RCC 7860 (cell line): ENCODE measurements at places on chromosomes 16 and 17.

DNA sequence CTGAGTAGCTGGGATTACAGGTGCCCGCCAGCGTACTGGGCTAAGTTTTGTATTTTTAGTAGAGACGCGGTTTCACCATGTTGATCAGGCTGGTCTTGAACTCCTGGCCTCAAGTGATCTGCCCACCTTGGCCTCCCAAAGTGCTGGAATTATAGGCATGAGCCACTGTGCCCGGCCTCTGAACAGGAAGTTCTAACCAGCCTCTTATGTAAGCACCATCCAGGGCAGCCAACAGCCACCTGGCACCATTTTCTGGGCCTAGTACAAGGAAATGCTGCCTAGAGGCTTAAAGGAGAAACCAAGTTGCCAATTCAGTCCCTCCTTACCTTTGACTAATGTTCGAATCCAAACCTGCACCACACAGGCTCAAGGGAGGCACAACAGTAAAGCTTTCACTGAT is 8.5 kb upstream of the SLC39A11 start:
- DNase-seq: no peak

DNA sequence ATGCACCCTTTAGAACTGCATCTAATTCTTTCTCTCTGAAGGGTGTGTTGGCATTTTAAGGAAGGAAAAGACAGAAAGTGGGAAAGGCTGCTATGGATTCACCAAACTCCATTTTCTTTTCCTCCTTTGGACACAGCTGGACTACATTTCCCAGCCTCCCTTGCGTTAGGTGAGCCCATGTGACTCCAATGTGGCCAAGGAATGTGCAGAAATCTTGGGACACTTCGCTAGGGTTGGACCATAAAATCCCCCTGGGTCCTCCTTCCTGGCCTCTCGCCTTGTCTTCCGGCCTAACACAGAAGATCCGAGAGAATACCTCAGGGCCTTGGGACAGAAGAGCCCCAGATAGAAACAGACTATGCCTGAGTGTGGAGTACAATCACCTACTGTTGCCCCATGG is 56.3 kb downstream of the ABCC12 start:
- no peak for DNase-seq

DNA sequence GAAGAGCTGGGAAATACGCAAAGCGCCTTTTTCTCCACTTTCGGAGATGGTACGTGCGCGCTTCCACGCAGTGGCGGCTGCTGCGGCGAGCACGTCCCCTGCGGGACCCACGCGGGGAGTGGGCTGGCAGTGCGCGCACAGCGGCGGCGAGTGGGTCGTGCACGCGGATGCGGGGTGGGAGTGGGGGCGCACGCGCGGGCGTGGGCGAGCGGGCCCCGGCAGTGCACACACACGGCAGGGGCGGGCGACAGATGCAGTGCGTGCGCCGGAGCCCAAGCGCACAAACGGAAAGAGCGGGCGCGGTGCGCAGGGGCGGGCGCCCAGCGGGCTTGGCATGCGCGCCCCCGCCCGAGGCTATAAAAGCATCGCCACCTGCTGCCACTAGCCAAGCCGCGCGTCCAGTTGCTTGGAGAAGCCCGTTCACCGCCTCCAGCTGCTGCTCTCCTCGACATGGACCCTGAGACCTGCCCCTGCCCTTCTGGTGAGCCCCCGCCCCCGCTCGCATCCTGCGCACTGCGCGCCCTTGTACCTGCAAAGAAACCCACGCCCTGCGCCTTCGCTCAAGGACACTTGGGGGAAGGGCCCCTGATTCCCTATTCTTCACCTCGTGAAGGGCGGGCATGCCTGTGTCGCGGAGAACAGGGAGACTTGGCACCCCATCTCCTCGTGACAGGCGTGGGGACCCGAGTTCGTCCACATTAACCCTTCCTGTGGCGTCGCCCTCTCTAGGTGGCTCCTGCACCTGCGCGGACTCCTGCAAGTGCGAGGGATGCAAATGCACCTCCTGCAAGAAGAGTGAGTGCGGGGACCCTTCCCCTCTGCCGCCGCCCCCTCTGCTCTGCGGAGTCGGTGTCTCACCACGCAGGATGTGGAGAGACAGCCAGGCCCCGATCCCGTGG is at the start of gene MT3:
Gene MT3 (plus strand): TSS at position 388 of the 899 bp plus-strand sequence. CDS start 63 bp downstream, at position 451.
- no peak for DNase-seq

- no peak for DNase-seq
Observed at GRCh38 chr17:47717261-47717697, 15.8 kb upstream of the TBX21 start.

GRCh38 chr16:82199209-82199608 is 29.2 kb upstream of the MPHOSPH6 start:
- DNase-seq: no peak

GRCh38 chr16:27980919-27981700 is 82.4 kb downstream of the GSG1L start:
- no peak for DNase-seq

GRCh38 chr16:54289242-54289944 is 2.8 kb upstream of the IRX3 start:
- DNase-seq: no peak

DNA sequence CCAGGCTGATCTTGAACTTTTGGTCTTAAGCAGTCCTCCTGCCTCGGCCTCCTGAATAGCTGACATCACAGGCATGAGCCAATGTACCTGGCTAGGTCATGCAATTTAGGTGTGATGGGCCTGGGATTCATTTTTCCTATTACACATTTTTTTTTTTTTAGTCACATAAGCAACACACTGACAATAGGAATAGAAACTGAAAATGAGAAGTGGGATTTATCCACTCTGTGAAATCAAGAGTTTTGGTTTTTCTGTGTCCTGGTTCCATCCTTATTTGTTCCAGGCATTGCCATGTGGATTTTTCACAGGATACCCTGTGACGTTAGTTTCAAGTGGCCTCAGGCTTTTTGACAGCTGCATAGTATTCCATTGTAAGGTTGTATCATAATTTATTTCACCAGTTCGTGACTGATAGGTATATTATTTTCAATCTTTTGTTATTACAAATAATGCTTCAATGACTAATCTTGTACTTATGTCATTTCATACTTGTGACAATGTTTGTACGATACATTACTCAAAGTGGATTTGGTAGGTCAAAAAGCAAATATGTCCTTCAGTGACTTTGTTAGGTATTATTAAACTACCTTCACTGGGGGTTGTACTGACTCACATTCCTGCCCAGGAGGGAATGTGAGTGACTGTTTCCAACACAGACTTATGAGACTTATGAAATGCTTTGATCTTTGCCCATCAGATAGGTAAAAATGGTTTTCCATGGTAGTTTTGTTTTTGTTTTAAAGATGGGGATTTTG is 10.6 kb downstream of the ADCY7 start:
- DNase-seq: peak; percentile 4

DNA sequence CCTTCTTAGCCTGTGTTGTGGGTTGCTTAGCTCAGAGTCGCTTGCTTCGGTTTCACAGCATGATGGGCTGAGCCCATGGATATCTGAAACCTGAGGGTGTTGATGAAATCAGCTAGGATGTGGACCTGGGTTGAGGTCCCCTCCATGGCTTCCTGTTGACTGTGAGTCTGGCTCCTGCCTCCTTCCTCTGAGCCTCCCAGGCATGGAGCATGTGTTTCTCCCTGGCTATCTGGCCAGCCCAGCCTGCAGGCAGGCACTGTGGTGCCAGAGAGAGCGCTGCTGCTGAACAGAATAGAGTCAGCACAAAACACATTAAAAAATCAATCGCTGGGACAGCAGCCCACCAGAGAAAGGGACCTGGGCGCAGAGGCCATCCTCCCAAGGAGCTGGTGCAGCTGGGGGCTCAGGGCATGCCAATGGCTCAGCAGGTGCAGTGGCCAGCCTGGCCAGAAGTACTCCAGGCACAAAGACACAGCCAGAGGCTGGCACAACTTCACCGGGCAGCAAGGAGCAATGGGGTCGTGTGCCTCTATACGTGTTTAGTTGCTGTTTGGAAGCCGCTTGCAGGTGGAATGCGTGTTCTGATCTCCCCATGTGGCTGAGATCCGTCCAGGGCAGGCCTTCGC is 28.3 kb upstream of the GPRC5C start:
- no peak for DNase-seq

GRCh38 chr16:86089334-86089900 is 190.5 kb downstream of the IRF8 start:
- no peak for DNase-seq

- DNase-seq: no peak
Observed at GRCh38 chr17:83014297-83014696, 65.1 kb upstream of the METRNL start.

DNA sequence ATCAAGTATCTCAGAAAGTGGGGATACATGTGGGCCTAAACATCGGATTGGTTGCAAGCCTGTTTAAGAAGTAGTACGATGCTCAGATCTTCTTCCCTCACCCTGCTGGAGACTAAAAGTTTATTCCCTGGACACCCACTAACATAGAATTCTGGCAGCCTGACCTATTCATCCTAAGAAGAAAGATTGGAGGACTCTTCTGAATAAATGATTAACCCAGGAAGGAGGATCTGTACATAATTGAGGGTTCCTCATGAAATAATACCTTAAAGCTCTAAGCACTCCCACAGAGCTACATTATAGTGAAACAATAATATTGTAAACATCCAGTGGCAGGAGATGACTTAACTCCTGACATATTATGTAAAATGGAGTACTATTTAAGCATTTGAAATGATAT is 111.7 kb downstream of the NLK start:
- no peak for DNase-seq

DNA sequence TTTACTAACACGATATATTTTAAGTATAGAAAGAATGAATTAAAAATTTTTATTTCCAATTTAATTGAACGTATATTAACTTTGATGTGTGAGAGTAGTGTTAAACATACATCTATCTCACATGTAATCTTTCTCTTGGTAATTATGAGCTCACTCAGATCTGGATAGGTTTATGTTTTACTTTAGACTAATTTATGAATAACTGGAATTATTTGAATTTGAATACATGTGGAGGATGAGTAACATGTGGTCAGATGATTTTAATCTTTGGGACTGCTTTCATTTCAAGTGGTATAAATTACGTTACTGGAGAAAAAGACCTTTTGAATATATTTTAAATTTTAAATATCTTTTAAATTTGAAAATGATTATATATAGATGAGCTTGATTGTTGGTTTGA is 49.9 kb upstream of the RHBDL3 start:
- DNase-seq: no peak

- DNase-seq: no peak
Observed at GRCh38 chr16:50309156-50309526, 42.8 kb downstream of the ADCY7 start.

GRCh38 chr17:67270416-67270815 is 25.4 kb upstream of the HELZ start:
- DNase-seq: no peak

DNA sequence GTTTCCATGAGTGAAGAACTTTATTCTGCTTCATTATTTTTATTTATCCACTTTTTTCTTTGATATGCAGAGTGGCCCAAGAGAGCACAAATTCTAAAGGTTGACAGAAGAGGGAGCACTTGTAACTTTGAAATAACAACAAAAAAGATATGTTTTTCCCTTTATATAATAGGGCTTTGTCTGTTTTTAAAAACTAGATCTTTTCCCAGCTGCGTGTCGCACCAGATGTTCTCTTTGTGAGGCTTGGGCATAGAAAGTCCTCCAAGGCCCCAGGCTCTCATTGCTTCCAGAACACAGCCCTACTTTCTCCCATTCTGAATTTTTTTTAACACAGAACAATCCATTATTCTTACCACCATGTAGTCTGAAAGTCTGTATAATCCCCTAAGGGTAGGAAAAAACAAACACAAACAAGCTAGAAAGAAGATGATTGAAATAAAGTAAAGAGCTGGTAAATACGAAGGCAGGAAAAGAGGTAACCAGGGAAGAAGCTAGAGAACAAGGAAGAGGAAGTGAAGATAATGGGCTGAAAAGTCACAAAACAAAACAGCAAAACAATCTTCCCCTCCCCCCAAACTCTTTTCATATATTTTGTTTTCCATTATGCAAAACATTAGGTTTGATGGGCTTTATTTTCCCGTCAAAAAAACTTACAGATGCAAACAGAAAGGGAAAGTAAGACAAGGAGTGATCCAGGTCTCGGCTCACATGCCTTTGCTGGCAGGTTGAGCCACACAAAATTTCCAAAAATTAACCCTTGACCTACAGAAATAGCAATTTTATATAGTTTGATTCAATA is 160.4 kb downstream of the ABCA8 start:
- no peak for DNase-seq

DNA sequence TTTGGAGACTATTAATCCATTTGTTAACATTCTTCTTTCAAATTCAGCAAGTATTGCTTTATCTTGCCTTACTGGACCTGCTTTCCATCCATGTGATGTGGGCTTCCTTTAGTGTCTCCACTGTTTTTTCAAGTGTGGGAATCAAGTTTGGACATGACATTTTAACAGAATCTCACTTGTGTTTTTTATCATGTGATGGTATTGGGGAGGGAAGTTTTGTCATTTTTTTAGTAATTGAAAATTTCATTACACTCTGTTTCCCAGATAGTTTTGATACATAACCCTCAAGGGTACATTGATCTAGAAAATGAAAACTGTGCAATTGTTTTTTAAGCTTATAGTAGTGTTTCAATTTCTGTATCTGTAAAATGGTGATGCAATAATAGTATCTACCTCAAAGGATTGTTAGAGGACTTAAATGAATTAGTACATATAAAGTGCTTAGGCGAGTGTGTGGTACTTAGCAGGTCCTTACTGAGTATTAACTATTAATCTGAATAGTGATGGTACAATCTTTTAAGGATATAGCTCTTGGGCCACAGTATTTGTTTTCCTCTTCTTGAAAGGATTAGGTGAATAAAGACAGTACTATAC is 27.3 kb downstream of the AATF start:
- no peak for DNase-seq

- no peak for DNase-seq
Observed at GRCh38 chr17:41339571-41340172, 11.0 kb downstream of the KRT33A start.

DNA sequence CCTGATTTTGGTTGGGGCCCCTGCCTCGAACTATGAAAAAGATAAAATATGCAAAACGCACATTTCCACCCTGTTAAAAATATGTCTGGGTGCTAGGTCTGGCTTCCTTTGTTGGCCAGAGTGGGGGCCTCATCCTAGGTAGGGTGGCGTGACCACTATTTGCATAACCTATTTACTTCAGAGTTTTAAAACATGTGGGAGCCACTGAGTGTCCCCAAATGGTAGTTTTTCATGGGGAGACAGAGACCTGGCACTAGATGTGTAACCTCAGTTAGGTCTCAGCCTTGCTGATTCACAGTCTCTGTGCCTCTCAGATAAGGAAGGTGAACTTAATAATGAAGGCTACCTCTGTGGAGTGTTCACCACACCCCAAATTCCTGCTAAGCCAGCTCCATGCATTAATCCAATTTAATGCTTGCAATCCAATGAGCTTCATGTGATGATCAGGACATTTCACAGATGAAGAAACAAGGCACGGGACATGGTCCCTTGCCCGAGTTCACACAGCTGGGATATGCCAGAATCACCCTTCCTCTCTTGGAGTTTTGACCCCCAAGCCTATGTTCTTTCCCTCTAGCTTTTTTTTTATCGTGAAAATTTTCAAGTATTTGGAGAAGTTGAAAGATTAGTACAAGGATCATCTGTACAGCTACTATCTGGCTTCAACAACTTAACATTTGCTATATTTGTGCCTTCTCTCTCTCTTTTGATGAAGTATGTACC is 103.4 kb downstream of the IRF8 start:
- no peak for DNase-seq

- DNase-seq: no peak
Observed at GRCh38 chr17:65370669-65371131, 190.7 kb downstream of the AXIN2 start.
